ENCODE measurements at places on chromosomes 7 and 10. TPM values are rescaled to one million over a fixed set of nuclear protein-coding genes. Genes with fewer than 3 reads are reported as not detected.

ARPC1A gene
- total RNA-seq, result 257 TPM

HABP2 gene
- total RNA-seq, result not detected

IRF5 gene
- total RNA-seq, result 0.13 TPM

PLCE1 gene
- 2.5 TPM for total RNA-seq

PDLIM1 gene
- 25.7 TPM for total RNA-seq

SYT15 gene
- 0.17 TPM for total RNA-seq

TMEM196 gene
- not detected for total RNA-seq

NPY4R gene
- 0.07 TPM for total RNA-seq

TAS2R5 gene
- total RNA-seq, result 1.6 TPM

FANK1 gene
- total RNA-seq, result 12.4 TPM

PHF14 gene
- 20.7 TPM for total RNA-seq

HMX3 gene
- not detected for total RNA-seq

PON3 gene
- 0.13 TPM for total RNA-seq

ENTPD7 gene
- total RNA-seq, result 25.9 TPM

SORCS3 gene
- 0.03 TPM for total RNA-seq

ECHDC3 gene
- total RNA-seq, result 4.4 TPM

SLC39A12 gene
- total RNA-seq, result not detected

HOXA5 gene
- 1.2 TPM for total RNA-seq

FBXL13 gene
- 2.0 TPM for total RNA-seq

VSTM4 gene
- 8.2 TPM for total RNA-seq

GRID2IP gene
- total RNA-seq, result not detected

PARP12 gene
- total RNA-seq, result 19.4 TPM

MYO1G gene
- 0.07 TPM for total RNA-seq

PRRT4 gene
- total RNA-seq, result 0.13 TPM

SUGCT gene
- 8.4 TPM for total RNA-seq
